ENCODE measurements at places on chromosomes 3 and 15. TPM values are rescaled to one million over a fixed set of nuclear protein-coding genes. Genes with fewer than 3 reads are reported as not detected.

DNA sequence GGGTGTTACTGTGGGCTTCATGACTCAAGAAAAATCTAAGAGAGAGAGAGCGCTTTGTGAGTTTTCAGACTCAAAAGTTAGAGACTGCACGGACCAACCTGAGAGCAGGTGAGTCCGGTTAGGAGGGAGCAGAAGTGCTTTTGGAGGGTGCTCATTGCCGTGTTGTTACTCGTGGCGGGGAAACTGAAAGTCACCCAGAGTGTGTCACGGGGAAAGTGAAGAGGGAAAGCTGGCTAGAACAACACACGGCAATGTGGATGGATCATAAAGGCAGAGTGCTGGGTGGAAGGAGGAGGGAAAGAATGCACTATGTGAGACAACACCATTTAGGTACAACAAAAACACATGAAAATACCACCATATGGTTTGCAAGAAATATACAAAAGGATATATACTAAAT lies 112.3 kb downstream of the BDH1 start:
- DNase-seq: no peak

GRCh38 chr3:70982700-70983140 lies 600.8 kb downstream of the FOXP1 start:
- DNase-seq: no peak

- no peak for DNase-seq
Measured at GRCh38 chr3:82927309-82928253, 1166.1 kb upstream of the GBE1 start.

GRCh38 chr3:51930439-51930838 lies 11.3 kb downstream of the RRP9 start:
- no peak for DNase-seq

The MYLK gene
- total RNA-seq: 84.2 TPM

The CD47 gene
- total RNA-seq: 53.4 TPM

The GNAT1 gene
- total RNA-seq: not detected
